ENCODE measurements at places on chromosomes 7 and 10.

GRCh38 chr10:62023329-62023728 lies 121.8 kb downstream of the ARID5B start:
- DNase-seq, result no peak

DNA sequence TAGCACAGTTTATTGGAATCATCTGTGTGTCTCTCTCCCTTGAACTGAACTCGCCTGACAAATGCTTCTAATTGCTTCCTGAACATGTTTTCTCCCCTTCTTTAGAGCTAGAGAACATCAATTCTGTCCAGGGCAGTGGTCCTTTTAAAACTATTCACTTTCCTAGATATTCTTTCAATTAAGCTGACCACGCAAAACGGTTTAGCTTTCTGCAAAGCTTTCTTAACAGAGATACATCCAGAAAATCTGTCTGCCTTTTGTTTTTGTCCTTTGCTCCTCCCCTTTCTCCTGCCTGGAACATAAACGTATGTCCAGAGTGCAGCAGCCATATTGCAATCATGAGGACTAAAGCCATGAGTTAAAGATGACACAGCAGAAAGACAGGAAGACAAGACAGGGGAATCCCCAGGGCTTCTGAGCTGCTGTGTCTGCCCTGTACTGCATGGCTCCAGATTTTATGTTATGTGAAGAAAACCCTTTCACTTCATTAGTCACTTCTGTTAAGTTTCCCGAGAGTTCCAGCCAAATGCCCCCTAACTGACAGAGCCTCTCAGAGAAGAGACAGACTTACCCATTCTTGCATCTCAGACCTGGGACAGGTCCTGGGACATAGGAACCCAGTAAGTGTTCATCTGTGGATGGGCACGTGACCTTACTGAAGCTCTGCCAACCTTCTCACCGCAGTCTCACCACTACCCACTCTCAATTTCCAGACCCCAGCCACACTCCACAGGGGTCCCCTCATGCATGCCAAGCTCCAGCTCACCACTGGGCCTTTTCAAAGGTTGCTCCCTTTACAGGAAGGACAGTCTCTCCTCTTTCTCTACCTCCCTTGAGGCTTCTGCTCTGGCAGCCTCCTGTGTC lies 35.0 kb upstream of the CPXM2 start:
- no peak for DNase-seq

- no peak for DNase-seq
Observed at GRCh38 chr7:121286742-121287734, 41.8 kb upstream of the WNT16 start.

DNA sequence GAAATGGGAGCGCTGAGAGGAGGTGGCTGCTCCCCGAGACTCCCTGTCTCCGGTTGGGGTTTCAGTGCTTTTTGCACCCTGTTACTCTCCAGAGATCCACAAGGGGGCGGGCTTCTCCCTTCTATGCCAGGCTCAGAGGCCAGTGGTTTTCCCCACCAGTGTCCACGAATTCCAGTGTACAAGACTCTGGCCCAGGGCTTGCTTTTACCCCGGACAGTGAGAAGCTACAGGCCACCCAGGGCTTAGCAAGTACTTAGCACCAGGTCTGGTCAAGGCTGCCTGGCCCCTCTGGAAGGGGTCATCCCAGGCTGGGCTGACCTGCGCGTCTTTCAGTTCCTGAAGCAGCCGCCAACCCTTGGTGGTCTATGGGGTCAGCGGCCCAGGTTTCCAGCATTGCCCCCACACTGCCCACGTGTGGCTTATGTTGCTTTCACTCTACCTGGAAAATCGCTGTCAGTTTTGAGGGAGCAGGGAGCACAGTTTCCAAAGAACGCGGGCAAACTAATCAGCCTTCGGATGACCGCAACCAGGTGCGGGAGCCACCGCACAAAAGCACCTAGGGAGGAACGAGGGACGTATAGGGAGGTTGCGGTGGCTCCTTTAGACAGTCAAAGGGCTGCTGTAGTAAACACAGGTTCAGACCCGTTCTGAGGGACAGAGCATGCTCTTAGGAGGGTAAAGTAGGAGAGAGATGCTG lies 6.8 kb downstream of the CYP26A1 start:
- peak; percentile 29 for DNase-seq

DNA sequence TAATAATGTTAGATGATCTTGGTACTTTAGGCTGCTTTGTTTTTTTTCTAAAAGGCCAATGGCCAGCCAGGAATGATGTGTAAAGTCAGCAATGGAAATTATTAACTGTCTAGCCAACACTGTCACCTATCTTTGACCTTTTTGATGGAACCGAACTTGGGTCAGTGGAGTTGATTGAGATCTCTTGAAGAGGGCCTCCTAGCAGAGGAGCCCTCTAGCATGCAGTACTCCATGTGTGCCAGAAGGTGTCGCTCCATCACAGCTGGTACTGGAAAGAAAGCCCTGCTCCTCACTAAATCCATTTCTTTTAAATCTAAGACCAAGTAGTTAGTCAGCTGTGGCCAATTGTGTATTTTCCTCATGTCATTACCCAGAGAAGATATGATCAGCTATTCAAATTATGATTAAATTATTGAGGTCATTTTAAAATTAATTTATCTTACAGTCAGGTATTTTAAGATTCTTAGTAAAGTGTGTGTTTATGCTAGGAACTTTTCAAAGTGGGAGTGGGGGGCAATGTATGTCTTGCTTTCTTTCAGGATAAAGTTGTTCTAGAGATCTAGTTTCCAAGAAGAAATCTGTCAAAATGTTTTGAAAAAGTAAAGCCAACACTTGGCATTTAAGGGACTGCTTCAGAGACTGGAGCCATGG lies 33.1 kb upstream of the CROT start:
- DNase-seq, result peak; percentile 50

- no peak for DNase-seq
Observed at GRCh38 chr10:106957823-106958588, 206.5 kb downstream of the SORCS1 start.

GRCh38 chr7:135109976-135110375 lies 37.9 kb upstream of the TMEM140 start:
- DNase-seq, result no peak

GRCh38 chr7:101386558-101387231 lies 24.0 kb downstream of the COL26A1 start:
- DNase-seq, result no peak

- no peak for DNase-seq
Observed at GRCh38 chr7:22845221-22845834, 22.7 kb upstream of the TOMM7 start.

GRCh38 chr10:7484456-7485243 lies 73.8 kb upstream of the SFMBT2 start:
- peak; percentile 47 for DNase-seq

DNA sequence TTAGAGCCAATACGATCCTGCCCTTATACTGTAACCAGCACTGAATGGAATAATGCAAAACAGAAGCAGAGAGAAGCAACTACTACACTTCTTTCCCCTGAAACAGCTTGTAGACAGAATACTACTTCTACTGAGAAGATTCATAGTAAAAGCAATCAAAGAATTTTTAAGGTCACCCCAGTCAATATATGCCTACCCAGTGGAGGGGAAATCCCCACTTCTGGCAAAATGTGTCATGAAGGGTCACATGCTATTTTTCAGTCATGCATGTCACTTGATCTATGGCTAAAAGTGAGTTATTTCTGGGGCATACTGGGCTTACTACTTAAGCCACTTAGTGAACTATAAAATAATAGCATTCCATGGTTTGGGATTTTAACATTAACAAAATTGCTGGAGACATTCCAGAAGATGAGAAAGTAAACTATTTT lies 25.6 kb downstream of the IRF5 start:
- DNase-seq, result no peak

DNA sequence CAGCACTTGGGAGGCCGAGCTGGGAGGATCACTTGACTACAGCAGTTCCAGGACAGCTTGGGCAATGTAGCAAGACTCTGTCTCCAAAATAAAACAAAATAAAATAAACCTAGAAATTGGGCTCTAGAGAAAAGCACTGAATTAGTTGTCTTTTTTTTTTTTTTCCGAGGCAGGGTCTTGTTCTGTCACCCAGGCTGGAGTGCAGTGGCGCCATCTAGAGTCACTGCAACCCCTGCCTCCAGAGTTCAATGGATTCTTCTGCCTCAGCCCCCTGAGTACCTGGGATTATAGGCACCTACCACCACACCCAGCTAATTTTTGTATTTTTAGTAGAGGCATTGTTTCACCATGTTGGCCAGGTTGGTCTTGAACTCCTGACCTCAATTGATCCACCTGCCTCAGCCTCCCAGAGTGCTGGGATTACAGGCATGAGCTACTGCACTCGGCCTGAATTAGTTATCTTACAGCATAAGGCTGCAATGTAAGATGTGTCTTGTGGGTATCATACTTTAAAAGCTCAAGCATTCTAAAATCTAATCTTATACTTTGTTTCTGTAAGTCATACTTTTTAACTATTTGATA lies 12.8 kb downstream of the MEIG1 start:
- peak; percentile 24 for DNase-seq

DNA sequence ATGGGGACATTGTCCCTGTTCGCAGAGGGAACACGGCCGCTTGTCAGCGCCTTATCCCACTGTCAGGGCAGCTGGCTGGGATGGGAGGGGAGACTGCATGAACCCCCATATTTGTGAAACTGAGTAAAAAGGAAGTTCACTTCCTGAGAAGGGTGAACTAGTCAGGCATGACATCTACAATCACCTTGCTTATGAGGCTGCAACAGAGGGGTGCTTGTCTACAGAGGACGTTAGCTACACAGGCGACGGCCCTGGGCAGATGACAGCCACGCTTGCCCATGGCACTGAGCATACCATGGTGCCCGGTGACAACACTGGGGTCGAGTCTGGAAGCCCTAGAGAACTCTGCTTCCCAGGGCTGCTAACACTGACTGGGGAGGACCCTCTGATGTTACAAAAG lies 46.0 kb upstream of the KDM7A start:
- no peak for DNase-seq

- DNase-seq, result no peak
Observed at GRCh38 chr10:131645756-131646155, 255.1 kb upstream of the PPP2R2D start.

DNA sequence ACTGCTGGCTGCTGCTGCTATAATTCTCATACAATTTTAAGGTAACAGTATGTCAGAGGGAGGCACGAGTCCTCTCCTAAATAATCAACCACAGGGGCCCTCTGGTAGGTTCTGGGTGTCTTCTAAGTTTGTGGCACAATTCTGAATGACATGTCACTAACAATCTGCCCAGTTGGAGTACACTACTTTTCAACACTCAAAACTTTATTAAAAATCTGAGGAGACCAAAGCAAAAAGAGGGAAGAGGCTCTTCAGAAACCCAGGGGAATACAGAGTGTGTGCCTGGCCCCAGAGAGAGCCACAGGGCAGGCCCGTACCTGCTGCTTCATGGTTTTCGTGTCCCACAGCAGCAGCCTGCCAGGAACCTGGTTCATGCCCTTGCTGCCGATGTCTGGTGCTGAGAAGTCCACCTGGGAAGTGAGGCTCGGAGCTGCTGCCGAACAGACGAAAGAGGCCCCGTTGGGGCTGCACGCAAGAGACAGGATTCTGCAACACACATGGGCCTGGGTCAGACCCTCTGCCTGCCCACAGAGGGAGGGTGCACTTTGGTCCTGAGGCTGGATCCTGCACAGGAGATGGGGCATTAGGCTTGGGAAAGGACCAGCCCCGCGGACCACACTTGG lies 18.3 kb downstream of the WDR91 start:
- no peak for DNase-seq

DNA sequence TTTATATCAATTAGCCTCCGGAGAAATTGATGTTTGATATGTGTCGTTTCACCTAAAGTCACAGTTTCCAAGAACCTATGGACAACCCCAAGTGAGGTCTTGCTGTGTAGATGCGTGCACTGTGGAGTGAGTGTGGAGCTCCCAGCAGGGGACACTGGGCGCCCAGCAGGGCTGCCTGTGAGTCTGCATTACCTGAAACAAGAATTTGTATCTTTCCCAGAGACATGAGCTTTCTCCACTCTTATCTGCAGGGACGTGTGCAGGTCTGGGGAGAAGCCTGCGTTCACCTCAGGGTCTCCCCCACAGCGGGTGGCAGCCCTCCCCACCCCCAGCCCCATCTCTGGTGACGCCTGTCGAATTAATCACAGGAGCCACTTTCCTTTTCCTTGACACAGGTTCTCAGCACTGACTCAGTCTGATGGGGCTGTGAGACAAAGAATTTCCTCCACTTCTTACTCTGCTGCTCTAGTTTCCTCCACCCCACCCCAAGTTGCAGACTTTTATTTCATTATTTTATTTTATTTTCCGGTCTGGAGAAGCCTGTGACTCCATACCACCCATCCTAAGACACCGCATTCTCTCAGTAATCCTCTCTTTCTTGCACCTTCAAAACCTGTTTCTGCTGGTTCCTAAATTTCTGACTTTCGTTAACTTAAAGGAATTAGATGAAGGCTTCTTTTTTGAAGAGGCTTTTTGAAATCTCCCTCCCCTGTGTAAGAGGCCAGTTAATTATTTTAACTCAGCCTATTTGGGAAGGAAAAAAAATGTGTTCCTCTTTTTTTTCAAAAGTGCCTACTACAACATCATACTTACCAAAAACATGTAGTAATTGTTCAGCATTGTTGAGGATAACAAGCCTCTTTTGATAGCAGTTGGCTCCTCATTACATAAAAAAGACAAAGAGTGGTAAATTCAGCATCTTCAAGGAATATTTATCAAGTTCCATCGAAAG lies 17.0 kb upstream of the INSIG1 start:
- no peak for DNase-seq

- no peak for DNase-seq
Observed at GRCh38 chr7:81235997-81236396, 317.1 kb upstream of the SEMA3C start.

DNA sequence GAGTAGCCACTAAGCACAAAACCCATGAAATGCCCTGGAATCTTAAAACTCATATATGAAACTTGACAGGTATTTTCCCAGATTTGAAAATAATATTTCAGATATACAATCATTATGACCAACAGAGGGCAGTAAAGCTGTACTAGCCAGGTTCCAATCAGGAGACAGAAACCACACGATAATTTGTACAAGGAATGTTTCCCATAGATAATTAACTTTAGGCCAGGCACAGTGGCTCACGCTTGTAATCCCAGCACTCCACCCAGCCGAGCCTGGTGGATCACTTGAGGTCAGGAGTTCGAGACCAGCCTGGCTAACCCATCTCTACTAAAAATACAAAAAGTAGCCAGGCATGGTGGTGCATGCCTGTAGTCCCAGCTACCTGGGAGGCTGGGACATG lies 31.0 kb upstream of the NUB1 start:
- no peak for DNase-seq

DNA sequence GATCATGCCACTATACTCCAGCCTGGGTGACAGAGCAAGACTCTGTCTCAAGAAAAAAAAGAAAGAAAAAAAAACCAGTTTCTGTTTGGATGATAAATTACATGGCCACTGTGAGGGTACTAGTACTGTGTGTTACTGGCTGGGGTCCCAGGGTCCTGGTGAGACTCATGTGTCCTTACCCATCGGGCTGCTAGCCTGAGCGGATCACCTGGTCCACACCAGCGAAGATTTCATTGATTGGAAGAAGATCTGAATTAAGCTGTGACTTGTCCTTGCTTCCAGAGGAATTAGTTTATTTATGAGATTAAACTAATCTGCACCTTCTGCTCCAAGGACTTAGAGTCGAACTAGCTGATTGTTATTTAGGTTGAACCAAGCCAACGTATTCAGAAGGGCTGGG lies 40.0 kb upstream of the BAMBI start:
- no peak for DNase-seq

- DNase-seq, result no peak
Observed at GRCh38 chr7:2855386-2855785, 11.3 kb upstream of the GNA12 start.
